ENCODE measurements at places on chromosomes 5 and 9.

DNA sequence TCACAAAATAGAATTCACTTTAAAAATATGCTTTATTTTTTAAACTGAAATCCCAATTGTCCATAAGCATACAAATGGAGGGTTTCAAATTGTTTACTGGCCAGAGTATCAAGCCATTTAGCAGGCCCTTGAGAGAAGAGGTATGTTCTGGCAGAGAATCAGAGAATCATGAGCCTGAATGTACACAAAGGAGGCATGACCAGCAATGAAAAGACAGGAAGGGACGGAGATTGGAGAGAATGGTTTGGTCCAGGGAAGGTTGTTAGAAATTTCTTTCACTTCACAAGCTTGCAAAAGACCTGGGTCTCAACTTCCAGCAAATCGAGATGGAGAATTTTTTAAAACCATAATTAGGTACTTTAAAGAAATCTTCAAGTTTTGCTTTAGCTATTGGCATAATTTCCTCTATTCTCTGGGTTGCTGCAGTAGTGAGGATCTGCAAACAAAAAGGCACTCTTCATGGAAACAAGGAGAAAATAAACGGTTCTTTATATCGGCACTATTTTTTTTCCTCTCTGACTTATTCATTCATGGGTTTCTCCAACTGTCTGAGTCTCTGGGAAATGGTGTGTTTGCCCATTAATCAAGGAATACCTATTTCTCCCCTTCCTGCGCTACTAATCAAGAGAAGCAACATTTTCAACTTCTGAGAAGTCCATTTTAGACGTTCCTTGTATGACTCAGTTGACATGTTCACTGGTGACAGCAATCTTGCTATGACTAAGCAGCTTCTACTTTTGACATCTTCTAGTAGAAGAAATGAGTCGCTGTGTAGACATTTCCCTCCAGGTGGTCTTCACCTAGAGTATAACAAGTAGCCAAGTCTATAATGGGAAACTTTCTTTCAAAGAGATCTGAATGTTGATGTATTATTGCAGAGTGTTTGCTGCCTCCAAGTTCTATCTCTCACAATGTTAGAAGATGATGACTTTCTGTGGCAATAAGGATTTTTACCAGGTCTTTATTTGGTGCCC is 23.1 kb upstream of the ERCC6L2 start:
- DNase-seq: no peak

DNA sequence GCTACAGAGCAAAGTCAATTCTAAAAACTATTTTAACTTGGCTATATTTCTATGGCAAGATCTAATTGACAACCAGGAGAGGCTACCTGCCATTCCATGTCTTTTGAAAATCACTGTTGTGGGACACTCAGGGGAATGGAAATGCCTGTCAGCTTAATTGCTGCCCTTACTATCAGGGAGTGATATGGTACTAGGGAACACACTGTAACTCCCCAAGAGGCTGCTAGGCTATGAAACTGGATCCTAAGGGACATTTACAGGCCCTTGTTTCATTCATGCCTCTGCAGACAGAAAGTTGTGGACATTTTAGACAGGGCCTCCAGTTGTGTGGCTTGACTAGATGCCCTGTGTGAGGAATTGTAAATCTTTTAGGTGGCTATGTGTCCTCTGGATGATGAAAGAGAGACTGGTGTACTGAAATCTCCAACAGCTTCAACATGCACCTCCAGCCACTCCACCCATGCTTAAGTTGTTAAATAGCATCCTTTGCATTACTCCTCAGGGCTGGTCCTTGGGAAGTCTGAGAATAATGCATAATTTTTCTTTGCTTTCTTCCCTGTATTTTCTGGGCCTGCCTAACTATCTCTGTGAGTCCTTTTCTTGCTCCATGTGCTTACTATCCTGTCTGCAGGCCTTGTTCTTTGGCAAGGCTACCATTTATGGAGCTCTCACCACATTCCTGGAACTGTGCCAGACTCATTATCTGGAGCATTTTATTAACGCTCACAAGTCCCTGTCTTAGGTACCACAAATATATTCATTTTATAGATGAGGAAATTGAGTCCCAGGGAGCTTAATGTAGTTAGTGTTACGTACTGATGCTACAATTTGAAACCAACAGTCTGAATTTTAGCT is 3.2 kb downstream of the MROH2B start:
- DNase-seq: no peak

GRCh38 chr5:14167211-14167845 is 24.2 kb downstream of the TRIO start:
- no peak for DNase-seq

- DNase-seq: no peak
Observed at GRCh38 chr9:124098141-124098905, 86.8 kb downstream of the LHX2 start.

GRCh38 chr5:53488195-53488722 is 7.8 kb downstream of the FST start:
- no peak for DNase-seq

DNA sequence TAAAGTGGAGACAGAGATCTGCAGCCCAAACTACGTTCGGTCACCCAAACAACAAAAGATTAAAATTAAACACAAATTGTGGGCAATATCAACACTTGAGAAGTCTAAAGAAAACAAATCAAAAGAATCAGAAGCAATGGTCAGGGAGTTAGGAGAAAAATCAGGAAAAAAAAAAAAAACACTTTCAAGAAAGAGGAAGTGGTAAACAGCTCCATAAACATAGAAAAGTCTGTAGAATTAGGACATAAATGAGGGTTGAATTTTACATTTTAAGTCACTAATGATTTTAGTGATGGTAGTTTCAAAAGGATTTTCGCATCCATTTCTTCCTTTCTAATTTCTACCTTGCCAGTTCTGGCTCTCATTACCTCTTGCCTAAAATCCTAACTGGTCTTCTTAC is 10.1 kb downstream of the RNF145 start:
- no peak for DNase-seq

- no peak for DNase-seq
Observed at GRCh38 chr9:121688146-121688680, 36.8 kb downstream of the DAB2IP start.

- no peak for DNase-seq
Observed at GRCh38 chr9:8857068-8857925, 1057.7 kb upstream of the DMAC1 start.

DNA sequence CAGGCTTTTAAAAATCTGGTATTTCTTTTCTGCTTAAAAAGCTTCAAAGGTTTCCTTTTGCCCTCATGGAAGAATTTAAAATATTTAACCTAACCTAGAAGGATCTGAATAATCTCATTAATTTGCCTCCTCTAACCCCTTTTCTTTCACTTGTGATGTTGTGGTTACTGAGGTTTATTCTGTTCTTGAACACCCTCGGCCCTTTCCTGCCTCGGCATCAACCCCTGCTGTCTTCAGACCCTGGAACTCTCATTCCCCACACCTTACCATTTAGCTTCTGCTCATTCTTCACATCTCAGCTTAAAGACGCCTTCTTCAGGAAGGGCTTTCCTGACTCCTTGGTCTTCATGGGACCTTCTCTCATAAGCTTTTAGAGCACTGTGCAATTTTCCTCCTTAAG is 131.4 kb upstream of the MAN2A1 start:
- no peak for DNase-seq

DNA sequence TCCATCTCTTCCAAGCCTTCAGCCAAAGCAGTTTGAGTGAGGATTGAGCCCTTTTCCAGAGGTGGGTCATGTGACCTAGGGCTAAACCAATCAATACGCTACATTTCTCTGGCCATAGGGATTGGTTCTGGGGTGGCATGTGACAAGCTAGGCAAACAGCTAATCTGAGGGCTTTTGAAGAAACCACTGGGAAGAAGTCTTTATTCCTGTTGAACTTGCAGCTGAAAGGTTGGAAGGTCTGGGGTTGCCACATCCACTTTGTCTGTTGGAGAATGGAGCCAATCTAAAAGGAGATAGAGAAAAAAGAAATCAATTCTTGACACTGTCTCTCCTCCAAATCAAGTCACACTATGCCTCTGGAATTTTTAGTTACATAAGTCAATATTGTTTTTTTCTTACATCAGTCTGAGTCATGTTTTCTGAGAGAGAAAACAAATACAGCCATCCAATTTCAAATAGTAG is 637.8 kb upstream of the WWC1 start:
- DNase-seq: no peak

DNA sequence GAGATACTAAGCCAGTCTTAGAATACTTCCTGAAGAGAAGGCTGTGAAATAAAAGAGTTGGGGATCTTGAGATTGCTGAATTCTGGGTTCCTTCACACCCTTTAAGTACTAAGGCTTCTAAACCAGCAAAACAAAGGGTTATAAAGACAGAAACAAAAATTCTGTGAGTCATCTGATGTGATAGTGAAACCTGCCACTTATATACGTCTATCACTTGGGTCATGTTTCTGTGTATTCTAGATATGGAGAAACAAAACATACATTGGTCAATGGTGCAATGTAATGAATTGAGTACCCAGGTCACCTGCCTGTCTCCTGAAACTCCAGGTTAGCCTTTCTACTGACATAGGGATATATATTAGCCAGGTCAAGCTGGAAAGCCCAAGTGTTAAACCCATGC is 319.3 kb upstream of the GRAMD2B start:
- DNase-seq: no peak

DNA sequence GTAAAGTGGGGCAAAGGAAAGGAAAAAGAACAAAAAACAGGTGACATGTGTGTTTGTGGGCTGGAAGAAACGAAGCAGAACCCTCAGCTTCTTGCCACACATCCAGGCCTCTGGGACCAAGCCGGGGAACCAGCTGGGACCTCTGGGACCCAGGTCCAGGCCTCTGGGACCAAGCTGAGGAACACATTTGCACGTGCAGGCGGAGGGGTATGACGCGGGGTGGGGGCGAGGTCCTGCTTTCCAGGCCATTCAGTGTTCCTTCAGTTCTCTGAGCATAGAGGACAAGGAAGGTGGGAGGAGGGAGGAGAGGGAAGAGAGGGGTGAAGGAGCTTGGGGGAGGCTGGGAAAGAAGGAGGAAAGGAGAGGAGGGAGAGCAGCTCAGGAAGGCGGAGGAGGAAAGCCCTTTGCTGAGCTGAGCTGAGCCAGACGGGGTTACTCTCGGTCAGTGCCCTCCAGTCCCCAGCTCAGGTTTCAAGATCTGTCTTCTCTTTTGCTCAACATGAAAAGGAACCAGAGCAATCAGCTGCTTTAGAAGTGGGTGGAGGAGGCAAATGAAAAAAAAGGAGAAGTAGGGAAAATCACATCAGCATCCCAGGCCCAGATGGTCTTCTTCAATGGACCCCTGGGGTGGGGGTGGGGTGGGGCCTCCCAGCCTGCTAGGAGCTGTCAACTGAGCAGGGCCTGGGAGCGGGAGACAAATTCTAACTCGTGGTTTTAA is 59.1 kb downstream of the ABCA1 start:
- DNase-seq: no peak

DNA sequence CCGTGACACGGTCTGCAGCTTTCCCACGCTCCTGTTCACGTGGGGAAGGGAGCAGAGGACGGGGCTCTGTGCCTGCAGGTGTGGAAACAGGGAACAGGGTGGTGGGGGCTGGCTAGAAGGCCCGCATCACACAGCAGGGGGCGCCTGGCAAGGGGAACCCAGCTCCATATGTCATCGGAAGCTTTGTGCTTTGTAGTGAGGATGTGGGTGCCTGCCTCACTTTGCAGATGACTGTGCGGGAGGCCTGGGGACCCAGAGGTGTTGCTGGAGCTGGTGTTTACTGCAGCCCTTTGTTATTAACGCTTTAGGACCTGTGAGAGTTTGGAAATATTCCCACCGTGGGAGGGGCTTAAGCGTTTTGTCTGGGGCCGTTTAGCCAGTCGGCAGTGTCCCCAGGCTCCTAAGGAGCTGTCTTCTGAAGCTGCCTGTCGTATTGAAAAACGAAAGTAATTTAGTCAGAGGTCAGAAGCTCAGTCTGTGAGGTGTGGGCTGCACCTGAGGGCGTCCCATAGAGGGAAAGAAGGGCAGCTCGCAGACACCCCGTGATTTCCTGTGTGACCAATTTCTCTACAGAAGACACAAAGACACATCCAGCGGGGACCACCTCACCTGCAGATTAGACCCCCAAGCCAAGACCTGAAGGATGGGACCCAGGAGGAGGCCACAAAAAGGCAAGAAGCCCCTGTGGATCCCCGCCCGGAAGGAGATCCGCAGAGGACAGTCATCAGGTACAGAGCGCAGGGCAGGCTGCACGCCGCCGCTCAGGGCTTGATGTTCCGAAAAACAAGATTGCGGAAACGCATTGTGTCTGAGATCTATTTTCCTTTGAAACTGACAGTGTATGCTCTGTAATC is 9.1 kb downstream of the MAN1B1 start:
- DNase-seq: no peak

DNA sequence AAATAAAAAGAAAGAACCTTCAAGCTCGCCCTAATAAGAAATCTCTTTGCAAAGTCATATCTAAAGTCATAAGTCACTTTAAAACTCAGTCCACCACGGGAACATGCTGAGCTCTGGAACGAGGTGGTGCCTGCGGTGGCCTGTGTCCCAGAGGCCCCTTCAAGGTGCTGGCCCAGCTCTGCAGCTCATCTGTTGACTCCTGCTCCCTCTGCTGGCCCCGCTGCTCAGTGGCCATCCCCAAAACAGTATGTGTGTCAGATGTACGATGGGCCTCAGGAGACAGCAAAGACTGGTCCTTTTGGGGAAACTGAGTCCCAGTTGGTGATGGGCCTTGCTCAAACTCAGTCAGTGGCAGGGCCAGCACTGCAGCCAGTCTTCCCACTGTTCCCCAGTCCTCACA is 22.8 kb upstream of the FOXB2 start:
- no peak for DNase-seq

GRCh38 chr9:35695943-35696401 is 6.2 kb upstream of the TPM2 start:
- DNase-seq: no peak

Data from omental fat pad (tissue), 4 donors.